ENCODE measurements at places on chromosomes 11 and 22.

DNA sequence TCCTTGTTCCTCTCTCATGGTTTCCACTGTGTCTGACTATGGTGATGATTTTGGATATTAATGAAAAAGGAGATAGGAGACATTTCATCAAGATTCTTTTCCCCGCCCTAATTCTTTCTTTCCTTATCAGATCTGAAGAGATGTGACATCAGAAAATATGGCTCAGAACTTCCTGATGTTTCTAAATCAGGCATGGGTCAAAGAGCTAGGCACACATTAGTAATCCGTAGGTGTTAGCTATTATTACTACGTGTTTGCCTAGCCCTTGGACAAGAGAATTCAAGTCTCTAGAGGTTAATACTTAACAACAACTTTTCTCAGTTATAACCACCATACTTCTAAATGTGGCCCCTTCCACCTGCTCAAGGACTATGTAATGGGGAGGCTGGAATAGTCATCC lies 5.8 kb downstream of the JOSD1 start:
- H3K27me3 ChIP-seq = no peaks in the 10 kb centered on the region
- DNase-seq = no peak
- peaks cover 16% of the 10 kb centered on the region for H3K4me1 ChIP-seq
- no peak overlapping the region for H3K4me3 ChIP-seq
- H3K27ac ChIP-seq = peak overlapping the region; percentile 98
- H3K36me3 ChIP-seq = no peaks in the 10 kb centered on the region

DNA sequence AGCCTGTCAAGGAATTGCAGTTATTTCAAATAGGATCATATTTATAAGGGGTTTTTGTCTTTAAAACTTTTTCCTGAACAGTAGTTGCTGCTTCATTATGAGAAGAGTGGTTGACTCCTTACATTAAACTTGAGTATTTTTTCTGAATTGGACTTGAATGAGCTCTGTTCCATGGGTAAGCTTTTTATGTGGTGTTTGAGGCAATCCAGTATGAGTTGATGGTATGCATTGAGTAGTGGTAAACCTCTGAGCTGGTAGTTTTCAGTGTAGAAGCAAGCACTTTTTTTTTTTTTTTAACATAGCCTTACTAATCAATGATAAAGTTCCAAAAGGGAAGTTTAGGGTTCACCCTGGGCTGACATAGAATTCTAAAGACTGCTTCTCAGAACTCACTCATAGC lies 3.4 kb downstream of the KMT2A start:
- H3K4me3 ChIP-seq = no peak overlapping the region
- H3K27me3 ChIP-seq = no peaks in the 10 kb centered on the region
- peaks cover 28% of the 10 kb centered on the region for H3K4me1 ChIP-seq

DNA sequence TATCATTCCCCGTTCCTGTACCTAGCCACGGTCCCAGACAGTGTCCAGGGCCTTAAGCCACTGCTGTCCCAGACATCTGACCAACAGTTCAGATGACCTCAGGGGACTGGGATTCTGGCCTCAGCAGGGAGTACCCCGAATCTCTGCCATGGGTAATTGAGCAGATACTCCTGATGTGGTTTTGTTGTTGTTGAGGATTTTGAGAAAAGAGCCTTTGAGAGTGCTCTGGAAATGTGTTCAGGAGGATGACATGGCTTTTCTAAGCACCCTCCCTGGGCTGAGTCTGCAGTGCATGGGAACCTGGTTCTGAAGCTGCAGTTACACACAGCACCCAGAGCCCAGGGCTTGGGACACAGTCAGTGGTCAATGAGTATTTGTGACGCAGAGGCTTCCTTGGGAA lies 30.4 kb downstream of the ADAMTS15 start:
- H3K27me3 ChIP-seq = no peaks in the 10 kb centered on the region
- peaks cover 11% of the 10 kb centered on the region for H3K4me1 ChIP-seq
- H3K36me3 ChIP-seq = peaks cover 5% of the 10 kb centered on the region
- DNase-seq = peak; percentile 64
- peak overlapping the region; percentile 86 for H3K27ac ChIP-seq

- H3K4me3 ChIP-seq = no peak overlapping the region
- no peaks in the 10 kb centered on the region for H3K27me3 ChIP-seq
- DNase-seq = no peak
- H3K4me1 ChIP-seq = no peaks in the 10 kb centered on the region
- peak overlapping the region; percentile 13 for H3K27ac ChIP-seq
These were observed 11.5 kb downstream of the CD44 start for GRCh38 chr11:35150454-35150853.

GRCh38 chr11:133832096-133832990 lies 13.0 kb downstream of the SPATA19 start:
- H3K4me1 ChIP-seq = no peaks in the 10 kb centered on the region
- no peaks in the 10 kb centered on the region for H3K36me3 ChIP-seq
- no peak overlapping the region for H3K27ac ChIP-seq
- no peaks in the 10 kb centered on the region for H3K27me3 ChIP-seq

Data from ascending aorta (tissue), 2 donors.